ENCODE measurements at places on chromosomes 7 and 10.

DNA sequence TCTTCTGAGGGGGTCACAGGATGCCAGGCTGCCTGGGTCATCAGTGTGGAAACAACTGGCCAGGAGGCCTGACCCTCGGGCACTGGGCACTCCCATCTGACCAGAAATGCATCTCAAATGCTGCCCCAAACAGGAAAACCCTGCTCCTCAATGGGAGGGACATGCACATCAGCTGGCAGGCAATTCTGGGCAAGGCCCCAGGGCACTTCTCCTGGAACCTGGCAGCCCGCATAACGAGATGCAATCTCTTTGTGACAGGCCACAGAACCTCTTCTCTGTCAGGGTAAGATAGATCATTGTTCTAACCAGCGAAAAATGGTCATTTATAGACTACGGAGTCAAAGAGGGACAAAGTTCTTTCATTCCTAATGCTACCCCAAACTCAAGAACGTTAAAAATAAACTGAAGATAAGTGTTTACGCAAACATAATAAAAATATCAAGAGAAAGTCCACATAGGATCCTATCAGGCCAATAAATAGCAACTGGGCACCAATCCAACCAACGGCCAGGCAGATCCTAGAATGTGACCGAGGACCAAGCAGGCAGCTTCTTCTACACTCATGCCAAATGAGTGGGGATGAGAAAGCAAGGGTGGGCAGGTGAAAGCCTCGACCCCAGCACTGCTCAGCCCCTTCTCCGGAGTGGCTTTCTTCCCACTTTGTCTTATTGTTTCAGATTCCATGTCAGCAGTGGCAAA, 212.3 kb downstream of the TCERG1L start:
- no peaks in the 10 kb centered on the region for H3K4me1 ChIP-seq
- H3K27ac ChIP-seq, result no peak overlapping the region
- no peaks in the 10 kb centered on the region for H3K36me3 ChIP-seq
- H3K4me3 ChIP-seq, result no peak overlapping the region
- H3K27me3 ChIP-seq, result no peaks in the 10 kb centered on the region
- no peak for DNase-seq

DNA sequence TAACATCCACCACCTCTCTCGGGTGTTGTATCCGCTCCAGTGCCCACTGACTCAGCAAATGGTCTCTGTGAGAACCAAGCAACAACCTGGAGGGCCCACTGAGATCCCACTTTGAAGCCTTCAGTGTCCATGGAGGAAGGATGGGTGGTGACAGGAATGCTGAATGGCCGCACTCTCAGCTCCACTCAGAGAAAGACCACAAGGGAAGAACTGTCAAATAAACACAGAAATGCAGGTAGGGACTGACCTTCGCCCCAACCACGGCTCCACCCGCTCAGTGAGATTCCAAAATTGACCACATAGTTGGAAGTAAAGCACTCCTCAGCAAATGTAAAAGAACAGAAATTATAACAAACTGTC, 65.8 kb downstream of the VIPR2 start:
- no peak overlapping the region for H3K27ac ChIP-seq
- H3K4me3 ChIP-seq, result no peak overlapping the region
- no peaks in the 10 kb centered on the region for H3K4me1 ChIP-seq
- H3K27me3 ChIP-seq, result no peaks in the 10 kb centered on the region
- no peak for DNase-seq

DNA sequence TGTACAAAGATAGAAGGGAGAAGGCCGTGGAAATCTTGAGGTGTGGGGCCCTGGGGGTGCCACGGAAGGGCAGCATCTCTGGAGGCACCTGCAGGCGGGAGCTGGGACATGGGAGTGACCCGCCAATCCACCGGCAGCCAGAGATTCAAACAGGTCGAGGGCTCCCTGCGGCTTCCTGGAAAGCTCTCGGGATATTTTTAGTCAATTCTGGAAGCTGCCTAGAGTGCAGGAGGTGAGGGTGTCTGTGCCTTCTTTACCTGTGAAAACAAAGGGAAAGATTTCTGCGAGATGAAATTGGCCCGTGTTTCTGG, 16.6 kb downstream of the MNX1 start:
- H3K27me3 ChIP-seq, result no peaks in the 10 kb centered on the region
- no peaks in the 10 kb centered on the region for H3K36me3 ChIP-seq
- H3K27ac ChIP-seq, result no peak overlapping the region
- DNase-seq, result peak; percentile 12
- no peaks in the 10 kb centered on the region for H3K4me1 ChIP-seq

GRCh38 chr10:89032141-89032891, 41.7 kb downstream of the FAS start:
- DNase-seq, result no peak
- no peak overlapping the region for H3K27ac ChIP-seq
- H3K36me3 ChIP-seq, result no peaks in the 10 kb centered on the region
- H3K4me3 ChIP-seq, result no peak overlapping the region
- H3K27me3 ChIP-seq, result no peaks in the 10 kb centered on the region

- peak overlapping the region; percentile 3 for H3K27ac ChIP-seq
- no peaks in the 10 kb centered on the region for H3K36me3 ChIP-seq
- H3K27me3 ChIP-seq, result no peaks in the 10 kb centered on the region
- peaks cover 10% of the 10 kb centered on the region for H3K4me1 ChIP-seq
- DNase-seq, result no peak
These were observed 52.8 kb downstream of the ABLIM1 start for GRCh38 chr10:114605155-114605797.

GRCh38 chr10:131928248-131929095, 27.7 kb downstream of the PPP2R2D start:
- H3K27me3 ChIP-seq, result no peaks in the 10 kb centered on the region
- no peaks in the 10 kb centered on the region for H3K36me3 ChIP-seq
- no peak for DNase-seq
- no peak overlapping the region for H3K27ac ChIP-seq
- no peak overlapping the region for H3K4me3 ChIP-seq
- H3K4me1 ChIP-seq, result peaks cover 3% of the 10 kb centered on the region

GRCh38 chr7:113799896-113800295, 118.9 kb downstream of the PPP1R3A start:
- DNase-seq, result no peak
- no peaks in the 10 kb centered on the region for H3K36me3 ChIP-seq
- H3K27ac ChIP-seq, result no peak overlapping the region

- H3K27me3 ChIP-seq, result no peaks in the 10 kb centered on the region
- no peaks in the 10 kb centered on the region for H3K4me1 ChIP-seq
- H3K27ac ChIP-seq, result no peak within 1 kb of the TSS
- H3K4me3 ChIP-seq, result no peak within 1 kb of the TSS
- no peak for DNase-seq
- H3K36me3 ChIP-seq, result no peaks in the 10 kb centered on the region
These were observed at the start of gene OLAH for GRCh38 chr10:15043674-15044073. Gene OLAH (plus strand): TSS chr10:15043943. CDS start chr10:15047289, 3,346 bp downstream.

- H3K4me3 ChIP-seq, result no peak overlapping the region
- no peaks in the 10 kb centered on the region for H3K27me3 ChIP-seq
- no peaks in the 10 kb centered on the region for H3K36me3 ChIP-seq
- H3K4me1 ChIP-seq, result no peaks in the 10 kb centered on the region
- no peak overlapping the region for H3K27ac ChIP-seq
These were observed 19.0 kb upstream of the CAPZA2 start for GRCh38 chr7:116843378-116843777.

GRCh38 chr7:13860734-13861133, 128.7 kb downstream of the ETV1 start:
- no peak overlapping the region for H3K4me3 ChIP-seq
- H3K27me3 ChIP-seq, result no peaks in the 10 kb centered on the region
- no peak for DNase-seq
- no peaks in the 10 kb centered on the region for H3K4me1 ChIP-seq
